ENCODE measurements at places on chromosomes 6 and 20.
A peak's percentile ranks its signal among the peaks of the same experiment; 100 is the strongest.

DNA sequence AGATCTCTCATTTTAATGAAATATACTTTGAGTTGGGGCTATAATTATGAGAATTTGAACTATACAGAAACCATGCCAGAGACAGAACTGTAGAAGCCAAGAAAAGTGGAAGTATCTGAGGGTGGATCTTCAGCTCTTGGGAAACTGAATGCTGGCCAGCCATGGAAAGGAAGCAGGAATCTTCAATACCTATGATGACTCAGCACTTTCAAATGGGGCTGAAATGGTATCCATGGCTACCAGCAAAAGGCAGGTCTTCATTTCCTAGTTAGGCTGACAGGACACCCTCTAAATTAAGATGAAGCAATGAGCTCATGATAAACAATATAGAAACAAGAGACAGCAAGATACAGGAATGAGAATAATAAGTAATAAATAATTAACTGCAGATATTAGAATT is 171.3 kb downstream of the COL21A1 start:
- no peak for DNase-seq

DNA sequence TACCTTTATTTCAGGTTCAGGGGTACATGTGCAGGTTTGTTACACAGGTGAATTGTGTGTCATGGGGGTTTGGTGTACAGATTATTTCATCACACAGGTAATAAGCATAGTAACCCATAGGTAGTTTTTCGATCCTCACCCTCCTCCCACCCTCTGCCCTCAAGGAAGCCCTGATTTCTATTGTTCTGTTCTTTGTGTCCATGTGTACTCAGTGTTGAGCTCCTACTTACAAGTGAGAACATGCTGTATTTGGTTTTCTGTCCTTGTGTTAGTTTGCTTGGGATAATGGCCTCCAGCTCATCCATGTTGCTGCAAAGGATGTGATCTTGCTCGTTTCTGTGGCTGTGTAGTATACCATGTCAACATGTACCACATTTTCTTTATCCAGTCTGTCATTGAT is 66.0 kb downstream of the STK4 start:
- no peak for DNase-seq

DNA sequence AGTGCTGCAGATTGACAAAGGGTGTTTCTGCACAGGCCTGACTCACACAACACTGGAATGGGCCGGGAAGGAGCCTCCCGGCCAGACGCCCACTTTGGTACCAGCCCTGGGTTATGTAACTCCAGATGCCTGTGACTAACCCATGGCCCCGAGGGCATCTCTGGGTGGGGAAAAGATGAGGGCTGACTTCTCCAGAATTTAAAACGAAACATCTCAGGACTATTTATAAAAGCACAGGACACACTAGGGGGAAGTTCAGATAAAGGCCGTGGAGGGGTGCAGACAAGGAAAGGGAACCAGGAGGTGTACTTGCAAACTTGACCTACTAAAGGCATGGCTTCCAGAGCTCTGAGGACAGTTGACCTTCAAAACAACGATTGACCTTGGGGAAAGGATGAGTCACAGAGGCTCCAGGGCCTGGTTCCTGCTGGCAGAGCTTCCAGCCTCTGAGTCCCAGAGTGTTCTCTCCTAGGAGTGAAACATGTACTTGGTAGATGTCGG is 196.9 kb downstream of the NFATC2 start:
- DNase-seq = no peak

DNA sequence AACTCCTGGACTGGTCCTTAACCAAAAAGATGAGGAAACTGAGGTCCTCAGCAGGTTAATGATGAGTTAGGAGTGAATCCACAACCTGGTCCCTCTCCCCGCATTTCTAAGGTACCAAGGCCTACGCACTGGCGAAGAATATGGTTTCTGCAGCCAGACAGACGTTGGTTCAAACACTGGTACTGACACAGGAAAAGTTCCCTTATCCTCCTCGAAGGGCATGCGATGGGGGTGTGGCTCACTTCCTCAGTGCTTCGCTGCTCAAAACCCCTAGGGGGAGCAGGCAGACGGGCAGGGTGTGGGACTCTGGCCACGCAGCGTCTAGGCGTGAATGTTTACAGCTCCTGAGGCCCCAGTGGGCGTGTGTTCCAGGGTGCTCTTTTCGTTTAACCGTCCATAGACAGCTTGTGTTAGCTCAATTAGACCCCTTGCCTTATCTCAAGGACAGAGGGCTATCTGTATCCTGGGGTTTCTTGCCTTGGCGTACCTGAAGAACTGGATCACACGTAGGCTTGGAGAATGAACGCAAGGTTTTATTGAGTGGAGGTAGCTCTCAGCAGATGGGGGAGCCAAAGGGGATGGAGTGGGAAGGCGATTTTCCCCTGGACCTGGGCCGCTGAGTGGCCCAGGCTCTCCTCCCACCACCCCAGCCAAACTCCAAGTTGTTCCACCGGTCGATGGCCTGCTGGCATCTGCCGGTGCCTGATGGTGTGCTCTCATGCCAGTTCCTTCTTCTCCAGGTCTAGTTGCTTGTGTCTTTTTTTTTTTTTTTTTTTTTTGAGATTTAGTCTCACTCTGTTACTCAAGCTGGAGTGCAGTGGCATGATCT is 31.8 kb upstream of the PTPN1 start:
- peak; percentile 80 for DNase-seq

DNA sequence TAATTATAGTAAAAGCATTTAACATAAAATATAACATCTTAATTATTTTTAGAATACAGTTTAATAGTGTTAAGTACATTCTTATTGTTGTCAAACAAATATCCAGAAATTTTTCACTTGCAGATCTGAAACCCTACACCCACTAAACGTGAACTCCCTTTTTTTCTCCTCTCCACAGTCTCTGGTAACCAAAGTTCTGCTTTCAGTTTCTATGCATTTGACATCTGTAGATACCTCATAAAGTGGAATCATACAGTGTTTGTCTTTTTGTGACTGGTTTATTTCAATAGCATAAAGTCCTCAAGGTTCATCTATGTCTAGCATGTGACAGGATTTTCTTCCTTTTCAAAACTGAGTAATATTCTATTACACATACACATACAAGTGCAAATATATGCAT is 286.3 kb downstream of the BTBD3 start:
- DNase-seq = no peak

DNA sequence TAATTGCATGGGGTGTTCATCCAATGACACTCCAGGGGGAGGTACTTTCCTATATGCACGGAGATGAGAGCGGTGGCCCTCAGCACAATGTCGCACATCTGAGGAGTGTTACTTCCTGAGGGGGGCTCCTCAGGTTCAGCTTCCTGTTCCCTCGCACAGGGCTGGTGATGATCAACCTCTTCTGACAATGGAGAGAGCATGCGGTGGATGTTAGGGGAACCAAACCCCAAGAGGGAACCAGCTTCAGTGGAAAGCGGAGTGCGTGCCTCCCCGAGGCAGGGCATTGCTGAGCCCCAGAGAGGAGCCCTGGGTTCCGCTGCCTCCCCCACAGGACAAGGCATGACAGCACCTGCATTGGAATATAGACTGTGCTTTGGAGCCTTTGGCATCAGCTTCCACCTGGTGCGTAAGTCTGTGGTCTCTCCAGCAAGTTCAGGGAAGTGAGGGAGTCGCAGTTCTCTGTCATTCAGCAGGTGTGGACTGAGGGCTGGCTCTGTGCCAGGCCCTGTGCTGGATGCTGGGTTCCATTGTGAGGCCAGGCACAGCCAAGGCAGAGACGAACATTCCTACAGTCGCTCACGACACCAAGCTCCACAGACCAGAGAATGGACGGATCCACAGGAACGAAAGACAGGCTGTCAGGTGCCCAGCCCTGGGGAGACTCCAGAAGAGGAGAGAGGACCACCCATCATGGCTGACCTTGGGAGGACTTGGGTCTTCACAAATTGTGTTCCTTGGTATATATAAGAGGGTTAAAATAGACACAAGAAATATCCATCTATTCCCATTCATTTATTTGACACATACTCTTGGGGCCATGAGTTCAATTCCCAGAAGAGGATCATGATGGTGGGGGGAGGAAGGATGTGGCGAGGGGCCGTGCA is 3.9 kb upstream of the ZNF831 start:
- DNase-seq = peak; percentile 65

DNA sequence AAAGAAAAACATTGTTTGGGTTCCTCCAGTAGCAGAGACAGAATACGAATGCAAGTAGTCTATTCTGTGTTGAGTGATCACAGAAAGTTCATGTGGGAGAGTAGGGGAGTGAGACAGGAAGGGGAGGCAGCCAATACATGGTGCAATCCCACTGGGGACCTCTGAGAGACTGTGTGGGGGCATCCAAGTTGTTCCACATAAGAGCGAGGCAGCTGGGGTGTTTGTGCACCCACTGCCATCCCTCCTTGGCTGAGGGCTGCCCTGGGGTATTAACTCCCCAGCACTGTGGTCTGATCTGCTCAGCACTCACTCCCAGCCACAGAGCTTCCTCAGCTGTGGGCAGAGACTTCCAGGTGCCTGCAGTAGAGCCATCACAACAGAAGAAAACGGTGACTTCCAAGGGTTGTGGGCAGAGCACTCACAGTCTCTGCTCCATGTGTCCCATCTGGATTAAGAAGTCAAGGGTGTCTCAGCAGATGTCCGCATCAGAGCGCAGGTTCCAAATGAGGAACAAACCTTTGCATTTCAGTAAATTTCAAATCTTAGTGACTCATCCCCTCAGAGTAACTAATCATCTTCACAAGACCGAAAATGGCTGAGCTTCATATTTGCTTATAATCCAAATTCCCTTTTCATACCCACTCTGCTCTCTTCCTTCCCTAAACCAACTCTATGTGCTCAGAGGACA is 101.9 kb upstream of the NAA20 start:
- DNase-seq = no peak

DNA sequence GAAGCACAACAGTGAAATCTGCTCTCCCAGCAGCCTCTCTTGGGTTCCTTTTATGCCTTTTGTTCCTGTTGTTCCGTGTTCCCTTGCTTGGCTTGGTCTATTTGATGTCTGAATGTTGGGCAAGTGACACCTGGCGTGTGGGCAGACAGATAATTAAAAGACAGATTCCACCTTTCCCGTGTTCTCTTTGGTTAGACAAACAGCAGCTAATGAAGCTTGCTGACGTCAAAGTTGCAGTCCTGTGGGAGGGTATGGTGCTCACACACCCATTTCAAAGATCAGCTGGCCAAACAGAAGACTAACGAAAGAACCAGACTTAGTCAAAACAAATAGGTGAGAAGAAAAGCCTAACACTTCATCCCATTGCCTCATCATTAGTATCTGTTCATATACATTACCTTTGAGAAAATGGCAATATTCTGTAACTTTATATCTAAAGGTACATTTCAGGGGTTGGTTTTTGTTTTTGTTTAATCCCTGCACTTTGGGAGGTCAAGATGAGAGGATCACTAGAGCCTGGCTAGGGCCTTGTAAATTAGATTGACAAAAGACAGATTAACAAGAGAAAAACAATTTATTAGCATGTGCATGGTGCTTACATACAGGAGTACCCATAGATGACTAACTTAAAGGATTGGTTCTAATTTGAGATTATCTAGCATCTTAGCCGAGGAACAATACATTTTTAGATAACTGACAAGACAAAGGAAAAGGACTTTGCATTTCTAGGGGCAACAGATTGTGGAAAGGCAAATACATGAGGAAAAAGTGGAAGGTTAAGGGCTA is 48.9 kb upstream of the TNFRSF21 start:
- DNase-seq = no peak

- no peak for DNase-seq
These were observed 126.4 kb downstream of the OPRM1 start for GRCh38 chr6:154165478-154165877.

- DNase-seq = no peak
These were observed 54.3 kb upstream of the GMPR start for GRCh38 chr6:16184129-16184528.

DNA sequence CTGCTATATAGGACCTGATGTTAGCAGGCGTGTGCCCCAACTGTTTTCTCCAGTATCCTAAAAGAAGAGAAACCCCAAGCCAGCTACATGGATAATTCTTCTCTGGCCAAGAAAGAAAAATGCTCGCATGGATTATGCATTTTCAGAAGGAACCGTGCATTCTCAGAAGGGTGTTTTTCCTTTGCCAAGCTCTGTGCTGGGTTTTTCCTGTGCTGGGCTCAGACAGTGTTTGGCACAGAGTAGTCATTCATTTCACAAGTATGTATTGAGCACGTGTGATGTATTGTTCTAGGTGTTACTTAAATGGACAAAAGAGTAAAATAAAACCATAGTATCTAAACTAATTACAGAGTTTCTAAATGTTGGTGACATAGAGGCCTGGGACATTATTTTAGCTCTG is 62.7 kb upstream of the ZNF133 start:
- no peak for DNase-seq

- DNase-seq = no peak
These were observed 118.9 kb downstream of the ARMC2 start for GRCh38 chr6:108966855-108967755.

- DNase-seq = no peak
These were observed 220.2 kb upstream of the RNF24 start for GRCh38 chr20:4235512-4236043.

DNA sequence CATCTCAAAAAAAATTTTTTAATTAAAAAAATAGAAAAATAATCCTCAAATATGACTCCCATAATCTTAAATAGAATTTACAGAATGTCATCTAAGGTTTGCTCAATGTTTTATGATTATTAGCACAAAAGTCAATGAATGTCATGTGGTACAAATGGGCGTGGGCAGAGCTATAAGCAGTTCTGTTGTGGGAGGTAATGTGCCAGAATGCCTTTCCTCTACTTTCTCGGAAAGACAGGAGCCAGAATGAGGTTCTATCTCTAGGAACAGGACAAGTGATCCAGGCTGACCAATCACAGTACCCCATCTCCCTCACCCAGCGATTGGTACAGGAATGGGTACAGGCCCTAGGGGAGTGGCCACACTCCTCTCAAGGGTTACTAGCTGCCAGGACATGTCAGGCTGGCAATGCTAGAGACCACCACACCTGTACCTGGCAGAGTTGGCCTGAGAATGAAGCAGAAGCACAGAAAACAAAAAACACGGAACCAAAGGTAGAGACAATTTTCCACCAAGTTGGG is 15.1 kb downstream of the RALGAPA2 start:
- DNase-seq = no peak

GRCh38 chr6:121886223-121886830 is 450.9 kb downstream of the GJA1 start:
- DNase-seq = no peak

DNA sequence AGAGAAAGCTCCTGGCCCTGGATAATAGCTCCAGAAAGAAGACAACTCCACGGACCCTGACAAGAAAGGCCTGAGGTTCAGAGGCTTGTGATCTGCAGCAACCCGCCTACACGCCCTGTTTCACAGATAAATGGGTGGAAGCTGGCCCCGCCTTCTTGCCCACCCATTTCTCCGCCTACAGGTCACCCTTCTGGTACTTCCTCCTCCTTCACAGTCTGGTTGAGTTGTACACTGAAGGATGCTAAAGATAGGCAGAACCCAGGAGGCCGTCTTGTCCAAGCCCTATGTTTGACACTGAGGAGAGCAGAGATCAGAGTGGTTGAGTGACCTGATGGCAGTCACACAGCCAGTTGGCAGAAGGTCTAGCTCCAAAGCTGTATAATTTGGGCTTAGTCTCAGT is 34.2 kb upstream of the MDGA1 start:
- DNase-seq = peak; percentile 46
